Progenitor cell of endocrine pancreas (in vitro differentiated cells): ENCODE measurements at places on chromosomes 5 and 9. TPM values are rescaled to one million over a fixed set of nuclear protein-coding genes. Genes with fewer than 3 reads are reported as not detected.

DNA sequence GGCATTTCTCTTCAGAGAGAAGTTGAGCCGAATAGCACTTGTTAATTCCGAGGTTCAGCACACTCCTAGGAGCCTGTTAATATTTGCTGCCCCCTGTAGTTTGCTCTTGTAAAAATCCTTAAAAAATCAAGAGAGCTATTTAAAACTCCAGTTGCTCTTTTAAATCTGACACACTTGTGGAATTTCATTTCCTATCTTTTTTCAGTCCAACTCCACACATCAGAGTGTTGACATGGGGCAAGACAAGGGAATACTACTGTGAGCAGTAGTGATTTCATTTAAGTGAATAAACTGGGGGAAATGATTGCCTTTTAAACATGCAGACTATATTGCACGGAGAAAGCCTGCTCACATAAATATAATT, 1096.3 kb upstream of the DMAC1 start:
- no peak for DNase-seq

GRCh38 chr9:88321764-88322163, 66.5 kb upstream of the SPIN1 start:
- no peak for DNase-seq

DNA sequence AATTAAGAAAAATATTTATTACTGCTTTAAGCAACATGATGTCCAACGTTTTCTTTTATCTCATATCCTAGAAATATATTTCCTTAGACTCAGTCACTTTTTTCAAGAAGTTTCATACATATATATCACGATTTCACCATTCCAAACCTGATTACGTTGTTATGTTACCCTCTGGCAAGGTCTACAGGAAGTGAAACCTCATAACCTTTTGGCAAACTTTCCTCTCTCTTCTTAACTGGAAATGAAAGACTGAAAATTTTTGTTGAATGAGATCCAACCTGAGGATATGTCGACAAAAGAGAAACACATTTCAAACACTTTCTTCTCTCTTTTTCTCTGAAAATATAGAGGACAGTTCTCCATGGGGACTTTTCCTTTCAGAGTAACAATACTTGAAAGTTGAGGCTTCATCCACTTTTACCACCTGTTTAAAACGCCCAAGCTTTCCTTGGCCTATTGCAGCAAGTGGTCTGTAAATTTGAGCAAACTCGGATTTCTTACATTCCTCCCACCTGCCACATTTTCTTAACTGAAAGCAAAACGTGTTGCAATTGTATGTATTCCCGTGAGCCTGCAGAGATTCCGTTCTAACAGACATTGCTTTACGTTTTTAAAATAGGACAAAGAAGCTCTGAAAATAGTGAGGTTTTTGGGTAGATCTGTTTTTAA, 298.1 kb downstream of the CETN3 start:
- DNase-seq = no peak

DNA sequence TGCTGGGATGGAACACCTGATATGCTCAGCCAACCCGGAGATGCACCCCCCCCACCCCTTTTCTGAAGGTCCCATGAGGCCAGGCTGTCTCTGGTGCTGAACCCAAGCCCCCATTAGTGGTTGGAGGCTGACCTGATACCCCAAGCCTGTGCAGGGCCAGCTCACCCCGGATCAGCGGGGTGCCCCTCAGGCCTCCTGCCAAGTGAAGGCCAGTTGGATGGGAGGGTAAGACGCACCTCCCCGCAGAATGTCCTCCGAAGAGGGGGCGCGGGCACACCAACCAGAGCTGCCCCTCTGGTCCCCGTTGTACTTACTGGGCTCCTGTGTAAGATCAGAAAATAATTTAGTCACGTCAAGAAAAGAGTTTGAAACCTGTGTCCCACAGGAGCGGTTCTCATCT, 76.8 kb upstream of the OTULINL start:
- DNase-seq = no peak

DNA sequence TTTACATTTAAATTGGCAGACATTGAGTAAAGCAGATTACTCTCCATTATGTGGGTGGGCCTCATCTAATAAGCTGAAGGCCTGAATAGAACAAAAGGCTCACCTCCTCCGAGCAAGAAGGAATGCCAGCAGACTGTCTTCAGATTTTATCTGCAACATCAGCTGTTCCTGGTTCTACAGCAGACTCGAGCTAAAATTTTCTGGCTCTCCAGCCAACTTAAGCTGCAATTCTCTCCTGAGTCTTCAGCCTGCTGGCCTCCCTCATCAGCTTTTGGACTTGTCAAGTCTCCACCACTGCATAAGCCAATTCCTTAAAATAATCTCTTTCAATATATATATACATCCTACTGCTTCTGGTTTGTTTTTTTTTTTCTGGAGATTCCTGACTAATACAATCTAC, 12.5 kb downstream of the TRPM3 start:
- no peak for DNase-seq

- DNase-seq = no peak
These were observed 162.4 kb downstream of the TTC39B start for GRCh38 chr9:15144622-15145061.

DNA sequence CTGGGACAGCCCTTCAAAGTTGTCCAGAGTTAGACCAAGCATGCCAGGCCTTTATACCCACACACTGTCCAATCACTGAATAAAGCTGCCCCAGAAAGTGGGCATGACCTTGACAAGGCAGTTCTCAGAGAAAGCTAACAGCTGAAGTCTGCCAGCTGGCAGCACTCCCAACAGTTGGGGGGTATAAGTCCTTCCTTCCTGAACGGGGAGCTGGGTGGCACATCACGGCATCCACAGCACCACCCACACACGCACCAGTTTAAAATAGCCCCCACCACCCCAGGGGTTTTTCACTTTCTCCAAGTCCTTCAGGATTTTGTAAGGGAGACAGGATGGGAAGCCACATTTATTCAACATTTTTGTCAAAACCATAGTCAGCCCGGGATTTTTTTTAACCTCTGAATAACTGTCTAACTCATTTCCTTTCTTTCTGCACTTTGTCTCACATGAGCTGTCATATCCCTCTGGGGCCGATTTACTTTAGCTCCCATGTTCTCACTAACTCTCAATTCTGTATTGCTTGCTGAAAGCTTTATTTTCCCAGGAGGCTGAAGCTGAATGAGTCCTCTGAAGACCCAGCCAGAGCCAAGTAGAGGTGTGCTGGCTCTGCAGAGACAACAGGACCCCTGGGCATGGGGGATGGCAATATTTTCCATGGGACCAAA, 15.4 kb downstream of the FAM81B start:
- no peak for DNase-seq

The POLR3G gene
- total RNA-seq = 2.1 and 3.2 TPM in 2 replicates

The PRR7 gene
- 11.7 and 13.1 TPM in 2 replicates for total RNA-seq

The CDX1 gene
- total RNA-seq = 0.31 and 0.43 TPM in 2 replicates

The CENPH gene
- 22.2 and 23.8 TPM in 2 replicates for total RNA-seq

The NDUFS4 gene
- total RNA-seq = 61.6 and 62.7 TPM in 2 replicates

The ZNF782 gene
- total RNA-seq = 10.0 and 11.8 TPM in 2 replicates

The REEP2 gene
- 20.0 and 22.1 TPM in 2 replicates for total RNA-seq
